ENCODE measurements at places on chromosomes 6 and 20. TPM values are rescaled to one million over a fixed set of nuclear protein-coding genes. Genes with fewer than 3 reads are reported as not detected.

GRCh38 chr6:134253681-134254080, 64.2 kb downstream of the SGK1 start:
- no peak for DNase-seq

GRCh38 chr20:61881416-61881815, 184.3 kb downstream of the TAF4 start:
- DNase-seq: no peak

- no peak for DNase-seq
Observed at GRCh38 chr6:2793534-2794151, 28.4 kb downstream of the WRNIP1 start.

The IRF4 gene
- 0.15 TPM for total RNA-seq
